ENCODE measurements at places on chromosomes 12 and 14.
A peak's percentile ranks its signal among the peaks of the same experiment; 100 is the strongest.

- DNase-seq, result no peak
These were observed 6.8 kb downstream of the USP15 start for GRCh38 chr12:62267026-62267425.

DNA sequence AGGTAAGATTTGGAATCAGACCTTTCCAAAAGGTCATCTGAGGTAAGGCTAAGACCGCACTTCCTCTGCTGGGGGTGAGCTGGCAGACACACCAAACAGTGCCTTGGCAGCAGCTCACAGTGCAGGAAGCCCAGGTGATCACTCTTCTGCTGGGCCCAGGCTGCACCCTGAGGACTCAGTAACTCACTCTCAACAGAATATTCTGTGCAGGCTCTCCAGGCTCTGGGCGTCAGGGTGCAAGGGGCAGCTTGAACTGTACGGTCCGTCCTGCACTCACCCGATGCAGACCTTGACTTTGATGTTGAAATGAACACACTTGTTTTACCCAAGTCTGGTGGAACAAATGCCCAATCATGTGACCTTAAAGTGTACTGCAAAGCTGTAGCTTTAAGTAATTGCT is 6.0 kb downstream of the ALKBH2 start:
- DNase-seq, result no peak

GRCh38 chr12:107091989-107092641 is 1.2 kb downstream of the CRY1 start:
- DNase-seq, result no peak

DNA sequence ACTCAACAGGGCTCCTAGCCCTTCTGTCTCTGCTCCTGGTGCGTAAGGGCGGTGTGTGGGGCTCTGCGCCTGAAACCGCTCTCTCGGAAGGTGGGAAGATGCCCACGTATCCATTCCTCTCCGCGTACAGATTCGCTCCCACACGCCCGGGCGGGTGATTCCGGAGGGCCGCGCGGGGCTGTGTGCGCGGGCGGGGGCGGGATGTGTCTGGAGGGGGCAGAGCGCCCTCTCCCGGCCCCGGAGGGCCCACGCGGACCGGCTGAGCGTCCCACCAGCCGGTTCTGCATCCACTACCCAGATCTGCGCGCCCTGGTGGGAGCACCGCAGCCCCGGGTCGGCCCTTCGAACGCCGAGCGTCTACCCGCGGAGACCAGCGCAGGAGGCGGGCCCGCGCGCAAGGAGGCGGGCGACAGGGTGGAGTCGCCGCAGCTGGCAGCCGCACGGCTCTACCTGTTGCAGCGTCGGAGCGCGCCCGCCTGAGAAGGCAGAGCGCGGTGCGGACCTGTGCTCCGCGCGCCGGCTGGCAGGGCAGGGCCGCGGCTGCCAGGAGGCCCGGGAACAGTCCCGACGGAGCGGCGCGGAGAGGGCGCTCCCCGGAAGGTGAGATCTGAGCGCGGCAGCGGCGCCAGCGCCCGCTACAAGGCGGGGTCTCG is 1.4 kb upstream of the KCNK13 start:
- DNase-seq, result peak; percentile 25

- DNase-seq, result peak; percentile 15
These were observed 2.1 kb downstream of the MYL6 start for GRCh38 chr12:56160193-56160763.

GRCh38 chr12:55659486-55660385 is 23.0 kb downstream of the OR10P1 start:
- DNase-seq, result no peak

- no peak for DNase-seq
These were observed 27.5 kb downstream of the SLC25A29 start for GRCh38 chr14:100278702-100279101.

DNA sequence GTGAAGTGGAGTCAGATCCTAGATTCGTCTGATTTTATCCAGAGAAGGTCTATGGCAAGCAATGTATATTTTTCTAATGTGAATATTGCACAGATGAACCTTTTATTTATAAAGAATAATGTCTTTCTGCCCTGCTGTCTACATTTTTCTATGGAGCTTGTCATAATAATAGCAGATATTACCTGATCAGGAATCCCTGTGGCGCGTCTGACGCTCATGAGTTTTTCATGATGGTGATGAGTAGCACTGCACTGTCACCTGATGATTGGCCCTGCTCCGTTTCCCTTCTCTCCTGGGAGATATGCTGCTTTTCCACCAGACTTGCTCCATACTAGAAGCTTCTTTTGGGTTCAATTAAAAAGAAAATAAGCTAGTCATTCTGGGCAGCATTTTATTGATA is 20.5 kb downstream of the CINP start:
- DNase-seq, result no peak

- DNase-seq, result no peak
These were observed 281.1 kb downstream of the ERC1 start for GRCh38 chr12:1272142-1272541.

DNA sequence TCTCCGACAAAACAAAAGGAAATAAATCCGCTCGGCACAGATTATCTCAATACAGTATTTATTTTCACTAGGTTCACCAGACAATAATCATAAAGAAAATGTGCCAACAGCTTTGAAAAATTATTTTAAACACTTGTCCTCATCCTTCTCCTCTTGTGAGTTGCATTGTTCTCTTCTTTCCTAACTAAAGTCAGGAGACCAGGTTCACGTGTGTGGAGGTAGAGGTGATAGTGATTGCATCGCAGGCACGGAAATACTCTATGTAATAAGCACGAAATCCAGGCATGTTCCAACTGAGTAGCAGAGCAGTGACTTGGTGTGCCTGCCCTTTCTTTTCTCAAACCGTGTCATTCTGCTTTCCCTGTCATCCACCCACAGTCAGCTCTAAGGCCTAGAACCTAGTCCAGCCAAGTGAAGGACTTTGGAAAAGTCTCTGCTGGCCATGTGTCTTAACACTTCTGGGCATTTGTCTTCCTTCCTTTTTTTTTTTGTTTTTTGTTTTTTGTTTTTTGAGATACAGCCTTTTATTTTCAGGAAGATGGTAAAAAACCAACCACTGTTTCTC is 939 bp upstream of the SEL1L start:
- no peak for DNase-seq

- DNase-seq, result no peak
These were observed 1338.6 kb downstream of the FSCB start for GRCh38 chr14:43168371-43168925.

- no peak for DNase-seq
These were observed 202.8 kb upstream of the SOX5 start for GRCh38 chr12:24152270-24152669.

DNA sequence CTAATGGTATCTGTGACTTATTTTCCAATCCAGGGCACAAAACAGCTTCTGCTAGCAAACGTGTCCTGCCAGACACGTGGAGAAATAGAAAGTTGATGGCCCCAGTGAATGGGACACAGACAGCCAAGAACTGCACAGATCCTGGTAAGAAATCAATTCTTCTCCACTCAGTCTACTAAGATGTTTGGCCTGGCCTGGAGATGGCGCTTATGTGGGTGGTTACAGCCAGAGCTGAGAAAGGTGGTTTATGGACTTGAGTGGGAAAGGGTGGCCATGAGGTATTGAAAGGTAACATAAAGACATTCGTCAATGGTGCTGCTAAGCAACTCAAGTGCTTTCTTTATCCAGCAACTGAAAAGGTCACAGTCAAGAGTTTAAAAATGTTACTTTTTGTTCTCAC is 2.9 kb downstream of the SLC24A4 start:
- no peak for DNase-seq

DNA sequence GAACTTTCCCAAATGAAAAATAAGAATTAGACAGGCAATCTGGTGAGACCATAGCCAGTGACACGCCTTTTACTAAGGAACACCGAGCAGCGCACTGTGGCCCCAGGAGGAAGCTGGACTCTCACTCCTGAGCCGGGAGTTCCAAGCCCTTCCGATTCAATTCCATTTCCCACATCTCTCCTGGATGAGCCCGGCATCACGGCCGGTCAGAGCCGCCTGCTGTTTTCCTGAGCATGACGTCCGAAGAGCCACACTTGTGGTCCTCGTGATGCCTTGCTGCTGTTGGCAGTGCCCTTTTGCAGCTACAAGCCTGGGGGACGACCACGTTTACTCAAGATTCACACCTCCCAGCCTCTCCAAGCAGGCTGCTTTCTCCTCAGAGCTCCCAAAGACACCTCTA is 40.8 kb downstream of the FBXL14 start:
- DNase-seq, result no peak

All from stimulated activated CD8-positive, alpha-beta memory T cell treated with anti-CD3 and anti-CD28 coated beads, Interleukin-12 subunit alpha, Interleukin-12 subunit beta, amount 100 ng/mL, for 4 hours (primary cell).